ENCODE measurements at places on chromosomes 7 and 10.

DNA sequence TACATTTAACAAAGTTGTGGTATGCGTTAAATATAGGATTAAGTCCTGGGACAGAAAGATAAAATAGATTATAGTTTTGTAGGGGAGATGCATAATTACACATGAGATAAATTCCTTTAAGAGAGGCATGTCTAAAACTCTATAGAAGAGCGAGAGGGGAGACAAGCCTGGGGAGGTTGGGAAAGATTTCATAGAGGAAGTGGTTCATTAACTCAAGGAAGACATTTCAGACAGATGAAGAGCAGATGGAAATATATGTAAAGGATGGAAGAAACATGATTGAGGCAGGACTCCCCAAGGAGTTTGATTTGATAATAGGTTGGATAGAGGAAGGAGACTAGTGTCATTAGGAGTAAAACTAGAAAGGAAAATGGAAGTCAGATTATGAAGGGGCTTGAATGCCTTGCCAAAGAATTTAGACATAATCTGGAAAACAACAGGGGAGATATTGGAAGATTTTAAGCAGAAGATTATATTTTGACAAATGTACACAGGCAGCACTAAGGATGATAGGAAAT lies 96.1 kb downstream of the PHTF2 start:
- no peak for ATAC-seq

DNA sequence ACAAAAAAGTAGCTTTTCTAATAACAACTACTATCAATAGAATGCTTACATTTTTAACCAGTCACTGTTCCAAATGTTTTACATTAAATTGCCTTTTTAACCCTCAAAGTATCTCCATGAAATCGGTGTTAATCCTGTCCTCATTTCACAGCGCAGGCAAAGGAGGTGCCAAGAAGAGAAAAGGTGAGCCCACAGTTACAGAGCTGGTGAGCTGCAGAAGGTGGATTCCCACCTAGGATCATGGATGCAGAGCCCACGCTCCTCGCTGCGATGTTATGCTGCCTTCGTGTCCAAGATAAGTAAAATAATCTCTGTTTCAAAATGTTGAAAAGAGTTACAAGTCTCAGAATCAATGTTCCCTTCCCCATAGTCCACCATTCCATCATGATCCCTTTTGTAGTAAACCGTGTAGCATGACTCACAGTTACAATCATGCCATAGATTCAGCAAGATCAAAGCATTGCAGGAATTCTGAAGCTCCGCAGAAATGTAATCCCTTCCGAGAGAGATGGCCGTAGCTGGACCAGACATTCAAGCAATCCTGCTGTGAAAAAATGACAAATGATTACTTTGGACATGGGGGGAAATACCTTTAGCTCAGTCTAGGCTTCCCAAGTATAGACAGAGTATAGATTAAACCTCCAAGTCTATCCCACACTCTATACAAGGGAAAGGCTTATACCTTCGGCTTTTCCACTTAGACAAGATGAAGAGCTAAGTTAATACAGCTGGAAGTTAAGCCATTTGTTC lies 394.7 kb upstream of the AKR1E2 start:
- ATAC-seq: no peak

DNA sequence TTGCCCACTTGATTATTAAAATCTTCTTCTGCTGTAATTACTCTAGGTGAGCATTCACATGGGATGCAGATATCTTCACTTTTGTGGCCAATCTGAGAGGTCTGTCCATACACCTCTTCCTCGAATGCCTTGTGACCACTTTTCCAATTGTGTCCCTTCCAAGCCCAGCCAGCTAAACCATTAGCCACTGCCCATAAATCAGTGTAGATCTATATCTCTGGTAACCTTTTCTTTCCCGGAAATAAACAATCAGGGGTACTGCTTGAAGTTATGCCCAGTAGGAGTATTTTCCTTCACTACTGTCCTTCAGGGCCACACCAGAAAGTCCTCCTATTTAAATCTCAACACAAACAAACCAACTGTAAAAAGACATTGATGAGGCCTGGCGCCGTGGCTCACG lies 104.6 kb upstream of the KCNMA1 start:
- ATAC-seq: no peak

DNA sequence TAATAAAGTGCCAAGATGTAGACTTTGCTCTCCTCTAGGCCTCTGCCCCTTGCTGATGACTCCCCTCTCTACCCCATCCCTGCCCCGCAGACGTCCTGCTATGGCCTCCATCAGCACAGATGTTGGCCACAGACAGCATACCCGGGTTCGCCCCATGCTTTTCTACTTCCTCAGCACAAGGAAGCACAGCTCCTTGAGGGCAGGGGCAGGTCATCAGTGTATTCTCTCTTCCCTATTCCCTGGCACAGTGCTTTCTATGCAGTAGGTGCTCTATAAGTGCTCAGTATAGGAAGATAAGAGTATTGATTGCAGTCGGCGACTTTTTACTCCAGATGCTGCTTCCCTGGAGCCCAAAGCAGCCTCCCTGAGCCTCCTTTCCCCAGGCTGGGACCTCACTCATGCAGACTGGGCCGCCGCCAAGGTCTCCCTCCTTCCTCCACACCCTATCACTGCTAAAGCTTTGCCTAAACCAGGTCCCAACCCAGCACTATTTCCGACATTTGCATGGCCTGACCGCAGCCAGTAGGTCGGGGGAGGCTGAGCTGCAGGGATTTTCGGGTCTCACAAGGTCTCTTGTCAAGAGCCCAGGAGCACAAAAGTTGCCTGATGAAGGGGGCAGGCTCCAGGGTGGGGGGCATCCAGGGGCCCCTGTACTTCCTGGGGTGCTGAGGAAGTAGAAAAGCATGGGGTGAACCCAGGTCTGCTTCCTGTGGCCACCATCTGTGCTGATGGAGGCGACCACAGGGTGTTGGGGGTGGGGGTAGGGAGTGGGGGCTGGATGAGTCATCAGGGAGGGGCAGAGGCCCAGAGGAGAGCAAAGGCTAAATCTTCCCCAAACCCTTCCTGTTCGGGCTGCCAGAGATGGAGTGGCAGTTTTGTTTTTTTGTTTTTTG lies 8.0 kb downstream of the CALHM3 start:
- ATAC-seq: peak; percentile 81

DNA sequence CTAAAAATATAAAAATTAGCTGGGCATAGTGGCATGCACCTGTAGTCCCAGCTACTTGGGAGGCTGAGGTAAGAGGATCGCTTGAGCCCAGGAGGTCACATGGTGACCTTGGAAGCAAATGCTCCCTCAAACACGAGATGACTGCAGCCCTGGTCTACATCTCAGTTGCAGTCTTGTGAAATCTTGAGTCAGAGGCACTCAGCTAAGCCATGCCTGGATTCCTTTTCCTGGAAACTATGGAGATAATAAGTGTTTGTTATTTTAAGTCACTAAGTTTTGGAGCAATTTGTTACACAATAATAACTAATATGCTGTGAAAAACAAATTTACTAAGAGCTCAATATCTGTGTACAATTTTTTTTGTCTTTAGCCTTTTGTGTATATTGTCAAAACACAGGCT lies 284.3 kb upstream of the KAT6B start:
- no peak for ATAC-seq

- peak; percentile 94 for ATAC-seq
Observed at GRCh38 chr7:140564643-140565042, 76.0 kb downstream of the DENND2A start.

DNA sequence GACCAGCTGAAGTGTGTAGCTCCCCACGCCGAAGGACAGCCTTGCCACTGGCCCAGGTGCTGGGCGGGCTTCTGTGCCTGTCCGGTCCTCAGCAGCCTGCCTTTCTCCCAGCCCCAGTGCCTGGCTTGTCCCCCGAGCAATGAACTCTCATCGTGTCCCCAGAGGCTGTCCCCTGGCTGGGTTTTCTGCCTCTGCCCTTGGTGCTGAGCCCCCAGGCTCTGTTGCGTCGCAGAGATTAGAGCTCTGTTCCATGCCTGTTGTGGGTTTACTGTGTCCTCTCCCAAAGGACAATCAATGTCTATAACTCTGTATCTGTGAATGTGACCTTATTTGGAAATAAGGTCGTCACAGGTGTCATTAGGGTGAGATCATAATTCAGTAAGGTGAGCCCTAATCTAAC lies 226.1 kb upstream of the SHH start:
- ATAC-seq: no peak

GRCh38 chr7:216360-217300 lies 24.3 kb downstream of the FAM20C start:
- peak; percentile 11 for ATAC-seq

DNA sequence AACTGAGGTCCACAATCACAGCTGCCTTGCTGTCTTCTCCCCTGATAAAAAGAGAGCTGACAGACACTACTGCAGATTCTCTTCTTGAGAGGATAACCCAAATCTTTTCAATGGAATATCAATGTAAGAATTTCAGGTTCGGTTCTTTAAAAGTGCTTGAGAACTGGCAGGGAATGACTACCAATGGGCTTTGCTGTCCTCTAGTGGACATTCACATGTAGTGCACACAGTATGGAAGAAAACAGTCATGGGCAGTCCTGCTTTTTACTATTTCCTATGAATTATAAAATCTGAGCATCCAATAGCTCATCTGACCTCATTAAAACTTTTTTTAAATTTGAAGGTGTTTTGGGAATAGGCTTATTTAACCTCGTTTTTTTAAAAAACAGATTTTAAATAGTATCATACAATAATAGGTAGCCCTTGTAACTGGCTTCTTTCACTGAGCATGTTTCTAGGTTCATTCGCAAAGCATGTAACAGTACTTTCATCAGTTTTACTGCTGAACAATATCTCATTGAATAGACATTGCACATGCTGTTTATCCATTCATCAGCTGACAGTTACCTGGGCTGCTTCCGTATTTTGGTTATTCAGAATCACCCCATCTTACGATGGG lies 18.3 kb downstream of the FZD9 start:
- ATAC-seq: peak; percentile 90

DNA sequence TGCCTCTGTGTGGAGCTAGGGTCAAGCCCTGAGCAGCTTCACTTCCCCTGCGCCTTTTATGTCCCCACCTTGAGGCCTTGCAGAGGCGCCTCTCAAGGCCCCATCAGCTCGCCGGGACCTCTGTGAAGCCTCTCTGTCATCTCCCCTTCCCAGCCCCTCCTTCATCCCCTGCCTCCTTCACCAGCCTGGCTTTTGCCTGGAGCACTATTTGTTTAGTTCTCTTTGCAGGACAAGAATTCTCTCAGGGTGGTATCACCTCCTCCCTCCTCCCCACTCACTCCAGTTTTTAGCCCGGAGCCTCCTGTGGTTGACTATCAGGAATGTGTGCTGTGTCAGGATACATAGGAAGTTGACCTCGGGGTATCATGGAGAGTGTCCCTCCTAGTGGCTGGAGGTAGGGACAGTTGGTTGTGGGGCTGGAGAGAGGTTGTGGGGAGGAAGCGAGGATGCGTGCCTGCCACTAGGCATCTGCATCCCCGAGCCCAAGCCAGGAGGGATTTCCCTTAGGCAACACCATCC lies 89.8 kb upstream of the ANLN start:
- no peak for ATAC-seq

Measured in esophagus mucosa (tissue), 1 donor.